ENCODE measurements at places on chromosomes 6 and 20.

DNA sequence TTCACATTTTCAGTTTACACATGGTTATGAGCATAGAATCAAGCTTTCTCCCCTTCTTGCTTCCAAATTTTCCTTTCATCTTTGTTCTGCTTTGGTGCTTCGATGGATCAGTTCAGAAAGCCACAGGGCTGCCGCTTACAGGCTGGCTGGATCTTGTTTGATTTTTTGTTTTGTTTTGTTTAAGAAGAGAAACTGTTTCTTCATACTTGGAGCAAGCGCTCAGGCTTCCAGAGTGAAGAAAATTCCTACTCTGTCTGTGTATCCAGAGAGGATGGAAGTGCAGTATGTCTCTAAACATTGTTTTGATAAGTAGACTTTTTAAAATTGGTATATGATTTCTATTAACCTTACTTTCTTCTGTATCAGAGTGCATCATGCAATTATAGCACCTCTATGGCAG is 66.9 kb downstream of the ARID1B start:
- DNase-seq, result no peak

- DNase-seq, result no peak
These were observed 137.5 kb downstream of the EYS start for GRCh38 chr6:65569505-65569904.

DNA sequence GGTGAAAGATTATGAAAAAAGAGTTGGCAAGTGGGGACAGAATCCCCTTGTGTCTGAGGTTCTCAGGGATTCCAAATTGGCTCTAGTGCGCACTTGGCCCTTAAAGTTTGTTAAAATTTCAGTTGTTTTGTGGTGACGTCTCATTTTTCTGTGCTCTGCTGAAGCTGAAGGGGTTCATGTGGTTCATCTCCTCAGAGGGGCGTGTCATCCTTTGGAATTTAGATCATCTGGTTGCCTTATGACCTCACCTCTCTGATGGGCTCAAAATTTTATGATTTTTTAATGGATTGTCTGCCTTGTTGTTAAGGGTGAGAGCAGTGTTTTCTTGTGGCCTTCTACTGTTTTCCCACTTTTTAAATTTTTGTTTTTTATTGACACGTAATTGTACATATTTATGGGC is 20.3 kb downstream of the CYB5R4 start:
- DNase-seq, result no peak

DNA sequence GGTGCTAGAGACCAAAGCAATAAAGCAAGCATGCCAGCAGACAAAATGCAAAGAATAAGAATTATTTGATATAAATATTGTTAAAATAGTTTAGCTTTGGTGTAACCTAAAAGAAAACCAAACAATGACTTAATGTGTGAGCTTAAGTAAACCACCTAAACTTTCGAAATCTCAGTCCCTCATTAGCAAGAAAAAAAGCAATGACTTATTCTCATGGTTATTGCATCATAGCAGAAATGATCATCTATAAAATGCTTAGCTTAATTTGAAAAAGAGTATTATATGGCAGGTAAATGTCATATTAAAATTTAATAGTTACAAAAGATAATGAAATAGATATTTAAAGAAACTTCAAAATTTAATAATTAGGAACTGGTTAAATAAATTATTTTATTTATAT is 1395.7 kb upstream of the EYS start:
- no peak for DNase-seq

GRCh38 chr6:103720393-103720792 is 1139.3 kb downstream of the HACE1 start:
- no peak for DNase-seq

GRCh38 chr6:27145731-27146455 is 101.6 kb upstream of the PRSS16 start:
- DNase-seq, result peak; percentile 82

- peak; percentile 91 for DNase-seq
These were observed 3.8 kb downstream of the SPAG4 start for GRCh38 chr20:35619196-35620095.

GRCh38 chr20:44334306-44334705 is 2.5 kb upstream of the R3HDML start:
- no peak for DNase-seq

- no peak for DNase-seq
These were observed 191.5 kb upstream of the RNF217 start for GRCh38 chr6:124770784-124771183.

DNA sequence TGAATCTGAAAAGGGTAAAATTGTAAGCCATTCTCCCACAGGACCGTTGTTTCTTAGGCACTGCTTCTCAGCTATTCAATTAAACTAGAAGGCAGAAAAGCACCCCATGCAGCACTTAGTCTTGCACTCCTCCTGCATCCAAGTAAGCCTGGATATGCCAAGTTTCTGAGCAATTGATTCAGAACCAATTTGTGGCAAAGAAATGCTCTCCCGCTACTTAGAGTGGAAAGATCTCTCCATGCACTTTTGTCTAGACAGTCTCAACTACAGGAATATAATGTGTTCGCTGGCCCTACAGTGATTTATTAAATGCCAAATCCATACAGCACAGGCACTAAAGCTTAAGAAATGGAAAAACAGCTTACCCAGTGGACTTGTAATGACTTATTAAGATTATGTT is 338.5 kb downstream of the HACE1 start:
- DNase-seq, result no peak

GRCh38 chr20:36998652-36999051 is 47.1 kb upstream of the SAMHD1 start:
- DNase-seq, result no peak

- DNase-seq, result no peak
These were observed 251.1 kb upstream of the TBX18 start for GRCh38 chr6:85015396-85015990.

DNA sequence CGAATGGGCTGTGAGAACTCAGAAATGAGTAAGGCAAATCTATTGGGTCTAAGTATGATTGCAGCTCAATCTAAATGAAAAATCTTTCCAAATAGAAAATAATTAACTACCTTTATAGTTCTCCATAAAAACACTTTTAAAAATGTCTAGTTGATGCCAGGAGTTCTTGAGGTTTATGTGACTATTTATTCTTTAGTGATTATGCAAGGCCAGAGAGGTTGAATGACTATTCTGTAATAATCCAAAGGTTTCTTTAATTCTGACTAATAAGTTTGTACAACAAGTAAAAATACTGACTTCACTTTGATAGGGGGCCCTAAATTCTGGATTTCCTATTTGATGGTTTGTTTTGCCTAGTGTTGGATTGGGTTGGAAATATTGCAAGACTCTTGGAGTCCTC is 461.2 kb downstream of the EPM2A start:
- no peak for DNase-seq

DNA sequence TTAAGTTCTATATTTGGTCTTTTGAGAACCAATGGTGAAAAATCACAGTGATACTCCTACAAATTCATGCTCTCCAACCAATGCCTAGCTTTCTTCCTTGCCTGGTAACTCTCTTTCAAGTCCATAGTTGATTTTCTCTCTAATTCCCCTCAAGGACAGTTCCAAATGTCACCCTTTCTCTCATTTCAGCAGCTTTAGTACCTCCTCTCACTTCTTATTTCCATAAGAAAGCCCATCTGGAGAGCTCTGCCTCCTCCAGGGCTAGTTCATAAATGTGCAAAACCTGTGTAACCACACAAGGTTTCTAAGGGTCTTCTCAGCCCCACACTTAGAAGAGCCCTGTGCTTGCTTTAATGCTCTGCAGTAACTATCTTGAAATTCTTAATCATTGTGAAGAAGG is 155.4 kb upstream of the PLCB4 start:
- no peak for DNase-seq

DNA sequence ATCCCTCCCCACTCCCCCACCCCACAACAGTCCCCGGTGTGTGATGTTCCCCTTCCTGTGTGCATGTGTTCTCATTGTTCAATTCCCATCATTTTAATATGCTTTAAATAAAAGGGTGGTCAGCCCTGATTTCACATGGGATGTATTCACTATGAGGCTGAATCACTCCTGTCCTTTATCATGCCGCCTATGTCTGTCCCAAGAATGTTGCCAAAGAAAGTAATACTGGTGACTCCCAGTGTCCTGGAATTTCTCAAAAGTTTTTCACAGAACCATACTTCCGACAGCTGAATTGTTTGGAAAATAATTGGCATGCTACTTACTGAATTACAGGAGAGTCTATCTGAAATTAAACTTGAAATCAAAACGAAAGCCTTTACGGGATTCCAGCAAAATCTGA is 217.7 kb downstream of the HAO1 start:
- DNase-seq, result no peak

DNA sequence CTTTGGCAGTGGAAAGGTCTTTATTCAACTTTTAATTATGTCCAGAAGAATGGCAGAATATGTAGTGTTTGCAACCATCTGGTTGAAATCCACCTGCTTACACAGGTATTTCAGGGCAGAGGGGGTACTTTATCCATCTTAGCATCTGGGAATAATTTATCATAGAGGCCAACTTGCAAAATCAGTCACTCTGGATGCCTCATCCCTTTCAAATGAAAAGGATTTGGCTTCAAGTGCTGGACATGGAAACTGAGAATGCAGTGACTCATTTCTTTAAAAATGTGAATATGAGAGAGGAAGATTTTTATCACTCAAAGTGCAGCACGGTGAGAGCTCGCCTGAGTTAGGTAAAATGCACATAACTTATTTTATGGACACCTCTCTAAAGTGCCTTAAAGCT is 758.3 kb downstream of the KIF16B start:
- DNase-seq, result no peak

- DNase-seq, result no peak
These were observed 84.3 kb downstream of the ZHX3 start for GRCh38 chr20:41232973-41233926.

- DNase-seq, result no peak
These were observed 122.2 kb upstream of the MYLIP start for GRCh38 chr6:16006681-16007080.

- DNase-seq, result peak; percentile 60
These were observed 539 bp downstream of the TMEM200A start for GRCh38 chr6:130366107-130367005.

GRCh38 chr20:17721802-17722486 is 22.2 kb downstream of the BANF2 start:
- DNase-seq, result no peak

GRCh38 chr6:27812805-27813492 is 99.2 kb downstream of the OR2B2 start:
- DNase-seq, result no peak

DNA sequence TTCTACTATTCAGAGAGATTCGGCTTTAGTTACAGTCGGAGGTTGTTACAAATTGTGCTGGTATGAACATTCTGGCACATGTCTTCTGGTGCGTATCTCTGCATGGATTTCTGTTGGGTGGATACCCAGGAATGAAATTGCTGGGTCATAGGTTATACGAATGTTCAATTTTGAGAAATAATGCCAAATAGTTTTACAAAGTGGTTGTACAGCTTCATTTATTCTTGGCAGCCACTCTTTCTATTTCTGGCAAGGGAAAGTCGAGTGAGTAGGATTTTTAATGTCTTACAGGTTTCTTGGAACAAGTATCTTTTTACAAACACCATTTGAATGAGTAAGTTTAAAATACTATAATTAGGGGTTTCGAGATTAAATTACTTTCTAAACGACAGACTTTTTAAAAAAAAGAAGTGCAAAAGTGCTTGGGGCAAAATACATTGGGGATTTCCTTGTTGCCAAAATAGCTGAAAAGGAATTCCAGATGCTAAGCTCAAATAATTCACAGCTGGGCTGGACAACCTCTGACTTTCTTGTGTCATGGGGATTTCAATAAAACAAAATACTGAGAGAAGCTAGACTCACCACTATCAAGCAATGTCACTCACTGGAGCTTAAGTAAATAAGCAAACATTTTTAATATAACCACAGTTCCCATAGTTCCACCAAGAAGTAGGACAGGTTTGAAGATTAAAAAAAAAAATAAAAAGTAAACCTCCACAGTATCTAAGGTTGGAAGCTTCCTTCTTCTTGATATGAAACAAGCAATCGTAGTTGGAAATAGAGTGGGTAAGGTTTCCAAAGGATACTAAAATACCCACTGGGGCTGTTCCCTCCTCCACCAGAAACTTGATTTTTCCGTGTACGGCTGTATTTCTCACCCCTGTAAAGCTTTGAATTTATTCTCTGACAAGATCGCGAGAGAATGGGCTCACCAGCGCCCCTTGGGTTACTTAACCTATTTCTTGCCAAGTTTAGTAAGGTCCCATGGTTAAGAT is 21.6 kb upstream of the GFOD1 start:
- DNase-seq, result no peak

DNA sequence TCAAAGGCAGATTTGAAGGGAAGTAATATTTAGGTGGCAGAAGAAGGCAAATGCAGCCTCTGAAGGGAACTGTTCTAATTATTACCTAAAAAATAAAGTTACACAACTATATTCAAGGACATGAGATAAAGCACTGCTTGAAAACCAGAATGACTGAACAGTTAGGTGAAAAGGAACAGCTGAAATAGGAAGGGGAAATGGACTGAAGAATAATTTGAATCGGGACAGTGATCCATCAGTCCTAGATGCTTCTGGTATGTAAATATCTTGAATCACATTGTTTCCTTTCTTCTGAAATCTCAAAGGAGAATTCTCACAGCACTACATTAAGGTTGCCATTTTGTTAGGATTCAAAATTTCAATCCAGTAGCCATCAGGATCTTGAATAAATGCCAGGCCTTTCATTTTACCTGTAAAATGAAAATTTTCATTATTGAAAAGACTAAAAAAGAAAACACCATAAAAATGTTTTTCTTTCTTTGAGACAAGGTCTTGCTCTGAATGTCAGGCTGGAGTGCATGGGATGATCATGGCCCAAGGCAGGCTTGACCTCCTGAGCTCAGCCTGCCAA is 25.9 kb downstream of the GLO1 start:
- DNase-seq, result no peak

DNA sequence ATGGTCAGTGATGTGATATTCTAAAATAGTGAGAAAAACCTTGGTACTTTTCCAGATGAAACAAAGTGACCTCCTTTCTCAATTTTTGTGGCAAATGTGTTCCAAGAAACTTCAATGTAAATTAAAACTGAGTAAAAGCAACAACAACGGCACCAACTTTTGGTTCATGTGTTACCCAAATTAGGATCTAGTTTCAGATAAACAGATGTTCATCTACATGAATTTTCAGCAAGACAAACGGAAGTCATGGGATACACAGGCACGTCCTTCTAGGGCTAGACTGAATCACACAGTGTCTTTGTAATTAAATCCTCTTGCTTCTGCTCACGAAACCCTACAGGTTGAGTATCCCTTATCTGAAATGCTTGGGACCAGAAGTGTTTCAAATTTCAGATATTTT is 915.2 kb downstream of the TFAP2A start:
- DNase-seq, result no peak

DNA sequence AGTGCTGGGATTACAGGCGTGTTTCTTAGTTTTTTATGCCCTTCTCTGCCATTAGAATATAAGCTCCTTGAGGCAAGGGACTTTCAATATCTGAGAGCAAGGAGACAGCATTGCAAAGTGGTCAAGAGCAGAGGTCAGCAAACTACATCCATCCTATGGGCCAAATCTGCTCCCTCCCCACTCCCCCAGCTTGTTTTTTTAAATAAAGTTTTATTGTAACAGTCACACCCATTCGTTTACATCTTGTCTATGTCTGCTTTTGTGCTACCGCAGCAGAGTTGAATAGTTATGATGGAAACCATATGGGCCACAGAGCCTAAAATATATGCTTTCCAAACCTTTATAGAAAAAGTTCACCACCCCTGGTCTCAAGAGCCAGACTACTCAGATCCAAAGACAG is 227.9 kb downstream of the EYA2 start:
- DNase-seq, result no peak

Data from activated CD8-positive, alpha-beta memory T cell treated with anti-CD3 and anti-CD28 coated beads, Interleukin-2, amount 50 U/mL, for 48 hours (primary cell).